ENCODE measurements at places on chromosomes 13 and 19.

DNA sequence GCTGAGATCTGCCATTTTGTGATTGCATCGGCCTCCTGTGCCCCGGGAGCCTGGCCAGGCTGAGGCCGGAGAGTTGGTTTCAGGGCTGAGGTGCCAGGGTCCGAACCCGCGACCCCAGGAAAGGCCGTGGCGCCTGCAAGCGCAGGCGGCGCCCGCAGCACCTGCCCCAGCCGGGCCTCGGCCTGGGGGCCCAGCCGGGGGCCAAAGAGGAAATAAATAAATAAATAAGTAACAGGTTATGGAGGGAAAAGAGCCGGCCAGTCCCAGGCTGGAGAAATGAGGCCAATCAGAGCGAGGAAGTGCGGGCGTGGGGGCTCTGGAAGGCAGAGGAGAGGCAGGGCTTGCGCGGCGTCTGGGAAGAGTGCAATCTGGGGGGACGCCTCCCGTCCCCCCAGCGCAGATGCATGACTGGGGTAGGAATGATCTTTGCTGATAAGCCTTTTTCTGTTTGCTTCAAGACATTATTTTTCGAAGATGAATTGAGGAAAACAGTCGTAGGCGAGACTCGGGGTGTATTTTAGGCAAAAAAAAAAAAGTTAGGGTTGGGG, 145.6 kb upstream of the ZNF536 start:
- DNase-seq = no peak

- DNase-seq = no peak
These were observed 2.4 kb downstream of the AURKC start for GRCh38 chr19:57233207-57233606.

DNA sequence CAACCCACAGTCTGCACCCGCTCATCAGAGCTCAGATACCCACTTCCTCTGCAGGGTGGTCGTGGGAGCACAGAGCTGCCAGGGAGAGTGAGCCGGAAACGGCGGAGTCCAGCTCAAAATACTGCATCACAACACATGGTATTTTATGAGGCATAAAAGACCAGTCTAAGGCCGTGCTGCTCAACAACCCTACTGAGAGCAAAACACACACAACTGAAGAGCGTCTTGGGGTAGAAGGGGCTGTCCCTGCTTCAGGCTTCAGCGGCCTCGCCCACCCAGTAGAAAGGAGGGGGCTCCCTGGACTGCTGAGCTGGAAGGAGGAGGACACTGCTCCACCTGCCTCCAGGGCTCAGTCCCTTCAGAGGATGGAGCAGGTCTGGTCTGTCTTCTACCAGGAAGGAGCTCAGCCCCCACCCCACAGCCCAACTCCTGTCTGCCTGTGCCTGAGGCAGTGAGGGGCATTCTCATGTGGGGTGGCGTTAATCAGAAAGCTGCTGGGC, 36.9 kb downstream of the NAXD start:
- DNase-seq = no peak

DNA sequence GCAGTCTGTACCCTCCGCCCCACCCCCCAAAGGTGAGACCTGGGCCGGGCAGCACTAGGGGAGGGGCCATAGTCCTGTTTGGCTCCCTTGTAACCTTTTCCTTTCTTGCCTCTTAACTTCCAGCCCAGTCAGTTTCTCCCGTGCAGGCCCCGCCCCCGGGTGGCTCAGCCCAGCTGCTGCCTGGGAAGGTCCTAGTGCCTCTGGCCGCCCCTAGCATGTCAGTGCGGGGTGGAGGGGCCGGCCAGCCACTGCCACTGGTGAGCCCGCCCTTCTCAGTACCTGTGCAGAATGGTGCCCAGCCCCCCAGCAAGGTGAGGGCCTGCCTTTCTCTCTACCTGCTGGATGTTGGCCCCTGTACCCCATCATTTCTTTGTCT, 10.5 kb upstream of the PRR19 start:
- no peak for DNase-seq

DNA sequence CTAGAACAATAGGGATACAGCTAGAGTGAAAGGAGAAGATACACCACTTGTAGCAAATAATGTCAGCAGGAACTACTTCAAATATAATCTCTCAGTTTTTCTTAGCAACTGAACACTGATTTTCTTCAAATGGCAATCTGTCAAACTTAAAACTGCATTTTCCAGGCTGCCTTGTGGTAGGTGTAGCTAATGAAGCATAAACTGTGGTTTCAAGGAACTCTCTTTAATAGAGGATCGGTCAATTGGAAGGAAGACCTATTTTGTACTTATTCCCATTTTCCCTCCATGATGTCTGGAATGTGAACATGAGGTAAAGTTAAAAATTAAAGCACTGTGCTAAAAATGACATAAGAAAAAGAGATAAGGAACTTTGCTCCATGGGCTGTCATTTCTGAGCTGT, 1261.9 kb downstream of the PCDH17 start:
- no peak for DNase-seq

DNA sequence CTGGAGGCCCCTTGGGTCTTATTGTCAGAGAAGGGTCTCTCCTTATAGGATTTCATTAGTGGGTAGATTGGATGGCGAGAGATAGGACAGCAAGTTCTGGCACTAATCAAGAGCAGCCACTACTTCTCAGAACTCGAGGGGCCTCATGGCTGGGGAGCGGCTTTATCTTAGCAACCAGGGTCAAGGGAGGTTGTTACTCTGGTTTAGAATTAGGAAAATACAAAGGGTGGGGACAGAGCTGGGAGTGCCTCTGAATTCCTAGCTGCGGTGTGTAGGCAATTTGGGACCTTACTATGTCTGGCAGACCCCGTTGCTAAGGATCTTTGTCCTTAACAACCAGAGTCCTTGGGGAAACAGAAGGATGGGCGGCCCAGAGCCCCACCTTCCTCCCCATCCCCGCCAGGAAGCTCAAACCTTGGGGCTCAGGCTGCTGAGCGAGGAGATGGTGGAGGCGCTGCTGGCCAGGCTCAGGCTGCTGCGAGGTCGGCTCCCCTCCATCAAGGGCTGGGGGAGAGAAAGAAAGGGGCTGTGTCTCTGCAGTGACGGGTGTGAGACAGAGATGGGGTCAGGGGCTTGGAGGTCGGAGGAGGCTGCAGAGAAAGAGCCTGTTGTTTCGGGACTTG, 1.2 kb downstream of the PLEKHA4 start:
- no peak for DNase-seq

GRCh38 chr13:46403851-46404732, 17.0 kb upstream of the RUBCNL start:
- DNase-seq = peak; percentile 28

DNA sequence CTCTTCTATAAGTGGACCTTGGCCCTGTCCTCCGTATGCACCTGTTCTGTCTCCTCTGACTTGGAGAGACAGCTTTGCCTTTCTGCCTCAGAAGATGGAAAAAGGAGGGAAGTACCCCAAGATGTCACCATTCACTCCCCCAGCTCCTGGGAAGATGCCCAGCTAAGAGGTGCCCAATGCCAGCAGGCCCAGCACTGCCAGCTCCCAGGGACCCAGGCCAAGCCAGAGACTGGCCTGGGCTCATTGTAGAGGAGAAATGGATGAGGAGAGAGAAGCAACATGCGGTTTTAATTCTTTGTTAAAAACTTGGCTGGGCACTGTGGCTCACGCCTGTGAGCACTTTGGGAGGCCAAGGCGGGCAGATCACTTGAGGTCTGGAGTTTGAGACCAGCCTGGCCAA, 111.5 kb upstream of the ZNF507 start:
- no peak for DNase-seq

DNA sequence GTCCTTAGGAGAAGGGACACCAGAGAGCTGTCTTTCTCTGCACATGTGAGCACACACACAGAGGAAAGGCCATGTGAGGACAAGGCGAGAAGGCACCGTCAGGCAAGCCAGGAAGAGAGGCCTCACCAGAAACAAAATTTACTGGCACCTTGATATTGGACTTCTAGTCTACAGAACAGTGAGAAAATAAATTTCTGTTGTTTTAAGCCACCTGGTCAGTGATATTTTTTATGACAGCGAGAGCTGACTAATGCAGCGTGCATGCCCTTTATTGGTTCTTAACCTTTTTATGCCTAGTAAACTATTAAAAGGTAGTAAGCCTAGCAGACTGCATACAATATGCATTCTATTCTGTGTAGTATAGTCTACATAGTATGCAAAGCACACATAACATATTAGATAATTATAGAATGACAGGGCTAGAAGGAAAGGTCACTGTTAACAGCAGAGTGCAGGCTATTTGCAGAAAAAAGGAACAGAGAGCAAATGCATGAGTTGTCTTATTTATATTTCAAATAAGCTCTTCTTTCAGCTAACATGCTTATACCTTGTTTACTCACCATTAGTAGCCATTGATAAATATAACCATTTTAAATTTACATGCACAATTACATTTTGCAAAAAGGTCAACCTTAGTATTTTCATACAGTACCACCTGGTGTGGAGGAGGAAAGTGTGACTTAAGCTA, 25.2 kb upstream of the KATNAL1 start:
- no peak for DNase-seq

GRCh38 chr13:48728876-48729275, 75.1 kb downstream of the CYSLTR2 start:
- no peak for DNase-seq

DNA sequence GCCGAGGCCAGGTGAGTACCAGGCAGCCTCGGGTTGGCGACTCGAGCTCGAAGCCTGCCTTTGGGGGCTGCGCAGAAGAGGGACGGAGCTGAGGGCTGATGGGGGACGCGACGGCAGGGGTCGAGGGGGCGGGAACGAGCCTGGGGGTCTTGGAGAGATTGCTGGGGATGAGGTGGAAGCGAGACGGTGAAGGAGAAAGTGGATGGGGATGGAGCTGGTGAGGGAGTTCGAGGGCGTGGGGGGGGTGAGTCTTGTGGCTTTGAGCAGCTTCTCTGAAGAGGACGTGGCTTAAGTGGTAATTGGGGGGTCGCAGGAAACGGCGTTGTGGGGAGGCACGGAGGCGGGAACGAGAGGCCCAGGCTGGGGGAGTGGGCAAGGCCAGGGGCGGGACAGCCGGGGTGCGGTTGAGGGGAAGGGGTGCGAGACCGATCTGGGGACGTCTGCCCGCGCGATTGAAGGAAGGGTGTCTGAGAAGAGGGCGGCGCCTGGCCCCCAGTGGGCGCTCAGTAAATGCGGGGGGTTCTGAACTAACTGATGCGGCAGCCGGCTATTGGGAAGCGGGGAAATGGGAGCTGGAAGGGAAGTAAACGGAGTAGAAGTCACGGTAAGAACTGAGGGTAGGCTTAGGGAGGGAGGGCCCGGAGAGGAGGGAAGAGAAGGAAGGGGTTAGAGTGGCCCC, 426 bp downstream of the MYO9B start:
- DNase-seq = peak; percentile 52

DNA sequence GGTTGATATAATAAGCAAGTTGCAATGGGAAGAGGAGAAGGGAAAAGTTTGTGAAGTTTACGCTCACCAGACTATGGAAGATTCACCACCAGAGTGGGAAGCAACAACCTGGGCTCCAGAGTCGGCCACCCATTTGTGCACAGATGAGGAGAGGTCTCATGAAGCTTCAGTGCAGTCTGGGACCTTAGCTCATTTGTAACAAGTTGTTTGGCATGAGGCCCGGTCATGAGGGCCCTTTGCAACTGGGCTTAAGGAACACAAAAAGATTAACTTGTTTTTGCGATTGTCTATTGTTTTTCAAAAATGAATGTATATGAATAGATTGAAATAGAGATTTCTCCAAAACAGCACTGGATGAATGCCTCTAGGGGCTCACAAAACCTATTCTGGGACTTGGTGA, 94.2 kb downstream of the ZNF737 start:
- no peak for DNase-seq

- no peak for DNase-seq
These were observed 7.8 kb upstream of the ATP12A start for GRCh38 chr13:24672141-24673132.

GRCh38 chr13:40254394-40254793, 412.0 kb downstream of the FOXO1 start:
- DNase-seq = no peak

GRCh38 chr19:13012690-13013608, 17.7 kb downstream of the NFIX start:
- DNase-seq = peak; percentile 28

- DNase-seq = peak; percentile 85
These were observed 25.5 kb downstream of the ELL start for GRCh38 chr19:18496167-18496979.

DNA sequence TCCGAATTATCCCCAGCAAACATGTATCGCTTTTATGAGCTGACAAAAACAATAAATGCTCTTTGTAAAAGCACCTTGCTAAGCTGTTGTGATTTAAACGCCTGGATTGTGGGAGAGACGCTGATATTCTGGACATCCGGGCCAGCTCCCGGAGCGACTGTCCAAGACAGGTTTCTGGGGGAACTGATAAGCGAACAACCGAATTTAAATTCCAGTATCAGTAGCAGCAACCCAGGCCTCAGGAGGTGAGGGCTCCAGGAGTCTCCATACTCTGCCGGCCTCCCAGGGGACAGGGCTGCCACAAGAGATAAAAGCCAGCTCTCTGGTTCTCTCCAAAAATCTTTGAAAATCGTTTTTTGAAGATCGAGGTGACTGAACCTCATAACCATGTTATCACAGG, 50.3 kb upstream of the VSTM2B start:
- DNase-seq = no peak

DNA sequence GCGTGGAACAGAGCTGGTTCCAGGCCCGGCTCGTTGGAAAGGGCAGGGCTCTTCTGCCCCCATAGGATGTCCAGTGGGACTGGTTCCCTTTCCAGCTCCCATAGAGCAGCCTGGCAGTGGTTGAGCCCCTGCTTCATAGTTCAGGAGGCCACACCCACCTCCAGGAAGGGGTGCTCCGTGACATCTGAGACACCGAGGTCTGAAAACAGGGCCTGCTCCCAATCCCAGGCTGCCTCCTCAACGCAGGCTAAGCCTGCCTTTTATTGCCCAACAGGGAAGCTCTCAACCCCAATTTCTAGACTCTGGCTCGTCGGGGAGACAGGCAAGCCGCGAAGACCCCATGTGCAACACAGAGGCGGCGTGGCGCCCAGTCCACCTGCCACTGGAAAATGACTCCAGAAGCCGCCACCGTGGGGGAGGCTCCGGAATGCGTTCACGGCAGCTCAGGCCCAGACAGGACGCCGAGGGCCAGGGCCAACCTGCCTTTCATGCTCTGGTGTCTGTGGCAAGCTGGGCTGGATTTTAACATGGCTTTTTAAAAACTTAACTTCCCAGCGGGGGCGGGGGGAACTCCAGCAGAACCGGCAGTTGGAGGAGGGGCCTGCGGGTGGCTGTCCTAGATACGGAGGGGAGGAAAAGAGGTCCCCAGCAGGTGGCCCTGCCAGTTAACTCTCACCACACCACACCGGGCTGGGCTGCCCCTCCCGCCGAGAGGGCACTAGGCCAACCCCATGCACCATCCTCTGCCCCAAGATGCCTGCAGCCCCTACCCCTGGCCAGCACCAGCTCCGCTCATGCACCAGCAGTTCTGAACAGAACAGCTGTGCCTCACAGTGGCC, 17.9 kb upstream of the TINCR start:
- DNase-seq = peak; percentile 25

DNA sequence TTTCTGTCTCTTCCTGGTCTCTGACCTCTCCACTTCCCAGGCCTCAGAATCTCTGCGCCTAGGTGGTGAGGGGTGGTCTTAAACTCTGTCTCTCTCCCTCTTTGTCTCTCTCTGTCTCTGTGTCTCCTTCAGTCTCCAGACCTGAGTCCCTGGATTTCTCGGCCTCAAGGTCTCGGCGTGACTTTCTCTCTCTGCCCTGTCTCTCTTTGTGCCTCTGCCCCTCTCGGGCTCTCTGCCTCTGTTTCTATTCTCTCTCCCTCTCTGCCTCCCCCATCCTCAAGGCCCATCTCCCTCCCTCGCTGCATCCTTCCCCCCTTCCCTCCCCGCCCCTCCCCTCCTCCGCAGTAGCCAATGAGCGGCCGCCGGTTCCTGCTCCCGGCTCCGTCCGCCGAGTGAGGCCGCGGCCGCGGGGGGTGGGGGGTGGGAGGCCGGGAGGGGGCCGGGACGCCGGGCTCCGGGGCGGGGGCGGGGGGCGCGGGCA, at the start of gene CACNG7:
CACNG7 (plus strand) TSS at position 344 of the 481 bp plus-strand sequence. CDS start 3,554 bp downstream, outside the sequence.
- DNase-seq = no peak

- no peak for DNase-seq
These were observed 632.8 kb upstream of the KLF12 start for GRCh38 chr13:74767050-74767449.
